Spinal cord (tissue), 10 donors: ENCODE measurements at places on chromosomes 11 and 22. TPM values are rescaled to one million over a fixed set of nuclear protein-coding genes. Genes with fewer than 3 reads are reported as not detected.

MN1 gene
- 9.9 TPM for total RNA-seq

CELSR1 gene
- total RNA-seq, result 2.9 TPM

UBASH3B gene
- total RNA-seq, result 6.0 TPM

THAP12 gene
- total RNA-seq, result 68.4 TPM

FJX1 gene
- total RNA-seq, result 25.6 TPM

SYT12 gene
- total RNA-seq, result 12.5 TPM

TRPM5 gene
- 0.10 TPM for total RNA-seq

GLYAT gene
- total RNA-seq, result not detected

ANKK1 gene
- 0.88 TPM for total RNA-seq

FOLH1 gene
- 7.7 TPM for total RNA-seq

HEPN1 gene
- not detected for total RNA-seq

APOL3 gene
- total RNA-seq, result 5.5 TPM

P2RY6 gene
- 0.50 TPM for total RNA-seq

MARK2 gene
- total RNA-seq, result 15.5 TPM

ACTN3 gene
- 0.33 TPM for total RNA-seq

SCGB1C1 gene
- not detected for total RNA-seq

API5 gene
- 99.4 TPM for total RNA-seq

NNMT gene
- 2.5 TPM for total RNA-seq

HOATZ gene
- total RNA-seq, result 29.5 TPM

GVQW3 gene
- 12.1 TPM for total RNA-seq

LAYN gene
- 16.4 TPM for total RNA-seq

CALCA gene
- total RNA-seq, result 2.5 TPM

DEFB131B gene
- not detected for total RNA-seq

FDXACB1 gene
- 4.6 TPM for total RNA-seq

EIF3M gene
- 283 TPM for total RNA-seq

UBQLN3 gene
- total RNA-seq, result 0.10 TPM

FXYD6 gene
- total RNA-seq, result 253 TPM

SPON1 gene
- 87.4 TPM for total RNA-seq

NXPE4 gene
- total RNA-seq, result not detected

KCTD21 gene
- total RNA-seq, result 13.8 TPM

KCNQ1 gene
- 1.3 TPM for total RNA-seq

SLC37A2 gene
- total RNA-seq, result 5.2 TPM

FADS2 gene
- total RNA-seq, result 125 TPM

KRTAP5-1 gene
- total RNA-seq, result not detected

CEND1 gene
- total RNA-seq, result 23.4 TPM

OR51E2 gene
- 0.39 TPM for total RNA-seq

P2RX3 gene
- total RNA-seq, result 0.50 TPM

CREB3L1 gene
- total RNA-seq, result 12.8 TPM

ANGPTL5 gene
- total RNA-seq, result 4.7 TPM

SLC22A9 gene
- 0.10 TPM for total RNA-seq
